AG04450 (cell line): ENCODE measurements at places on chromosomes 2 and 18.
A peak's percentile ranks its signal among the peaks of the same experiment; 100 is the strongest.

- DNase-seq, result no peak
Measured at GRCh38 chr18:12930908-12931307, 16.9 kb upstream of the SEH1L start.

GRCh38 chr2:231190531-231191197, 7.8 kb upstream of the ARMC9 start:
- DNase-seq, result no peak

DNA sequence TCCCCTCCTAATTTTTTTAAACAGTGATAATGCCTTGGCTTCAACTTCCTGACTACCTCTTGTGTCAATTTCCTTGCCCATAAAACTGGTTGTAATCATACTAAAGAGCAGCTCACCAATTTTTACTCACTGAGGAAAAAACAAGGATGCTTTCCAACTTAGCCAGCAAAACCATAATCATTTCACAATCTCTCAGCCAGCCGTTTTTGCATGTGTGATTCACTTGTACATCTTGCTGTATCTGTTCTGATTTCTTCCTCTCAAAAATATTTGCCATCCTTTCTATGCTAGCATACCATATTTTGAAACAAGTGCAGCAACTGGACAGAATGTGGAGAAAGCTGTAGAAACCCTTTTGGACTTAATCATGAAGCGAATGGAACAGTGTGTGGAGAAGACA, 60.7 kb downstream of the RAB27B start:
- DNase-seq, result peak; percentile 27

GRCh38 chr2:70019096-70019495, 57.7 kb upstream of the ASPRV1 start:
- DNase-seq, result no peak

DNA sequence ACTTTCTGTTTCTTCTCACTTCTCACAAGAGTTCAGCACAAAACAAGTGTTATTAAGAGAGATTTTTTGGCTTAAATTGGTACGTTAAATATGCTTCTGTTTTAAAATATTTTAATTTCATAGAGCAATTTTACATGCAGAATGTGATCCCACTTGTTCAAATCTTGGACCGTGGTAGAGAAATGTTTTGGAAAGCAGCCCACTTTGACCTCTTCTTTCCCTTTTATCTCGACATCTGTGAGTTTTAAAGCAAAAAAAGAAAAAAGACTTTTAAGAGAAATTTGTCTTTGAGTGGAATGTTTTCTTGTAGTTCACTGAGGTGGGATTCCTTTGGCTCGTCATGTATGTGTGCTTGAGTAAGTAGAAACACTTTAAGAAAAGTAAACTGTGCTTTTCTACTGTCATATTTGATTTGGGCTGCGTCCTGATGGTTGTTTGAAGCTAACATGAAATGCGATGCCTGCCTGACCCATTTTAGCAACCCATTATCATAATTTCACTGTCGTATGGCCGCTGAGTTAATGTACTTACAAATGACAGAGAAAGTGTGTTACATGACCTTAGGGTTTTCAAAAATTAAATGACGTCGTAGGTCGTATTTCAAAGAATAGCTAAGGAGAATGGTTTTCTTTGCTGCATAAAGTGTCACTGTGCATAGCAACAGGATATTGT, 54.5 kb downstream of the TSHZ1 start:
- no peak for DNase-seq

- no peak for DNase-seq
Measured at GRCh38 chr2:188367164-188367563, 75.5 kb downstream of the GULP1 start.

- peak; percentile 10 for DNase-seq
Measured at GRCh38 chr2:240277073-240277806, 136.8 kb upstream of the OTOS start.

GRCh38 chr2:17228461-17228860, 289.8 kb downstream of the RAD51AP2 start:
- DNase-seq, result no peak

DNA sequence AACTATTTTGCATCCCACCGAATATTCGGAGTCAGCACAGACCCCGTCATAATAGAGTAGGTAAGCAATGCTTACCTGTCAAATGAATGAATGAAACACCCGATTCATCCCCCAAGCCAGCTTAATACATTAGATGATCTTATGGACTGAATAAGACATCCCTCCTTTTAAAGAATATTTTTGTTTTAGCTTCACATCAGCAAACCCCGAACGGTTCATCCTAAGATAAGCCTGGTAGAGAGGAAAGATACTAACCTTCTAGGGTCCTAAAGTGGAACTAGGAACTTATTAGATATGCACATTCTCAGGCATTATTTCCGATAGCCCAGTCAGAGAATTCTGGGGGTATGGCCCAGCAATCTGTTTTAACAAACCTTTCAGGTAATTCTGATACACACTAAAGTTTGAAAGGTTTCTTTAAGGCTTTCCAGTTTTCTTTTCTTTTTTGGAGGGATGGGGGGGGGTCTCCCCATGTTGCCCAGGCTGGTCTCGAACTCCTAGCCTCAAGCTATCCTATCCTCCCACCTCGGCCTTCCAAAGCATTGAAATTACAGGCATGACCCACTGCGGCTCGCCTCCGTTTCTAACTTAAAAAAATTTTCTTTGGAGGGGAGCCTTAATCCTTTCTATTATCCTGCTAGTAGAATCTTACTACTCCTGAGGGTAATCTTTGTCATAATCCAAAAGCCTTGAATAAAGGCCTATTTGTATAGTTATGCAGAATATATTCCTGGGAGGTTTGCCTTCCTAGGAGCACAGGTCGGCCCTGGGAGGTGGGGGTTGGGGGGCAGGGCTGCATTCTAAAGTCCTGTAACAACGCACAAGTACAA, 1.0 kb upstream of the ACTR3 start:
- DNase-seq, result no peak
